Amniotic epithelial cell (primary cell): ENCODE measurements at places on chromosomes 2 and 18.
A peak's percentile ranks its signal among the peaks of the same experiment; 100 is the strongest.

- peak; percentile 80 for DNase-seq
These were observed 315.2 kb upstream of the ZEB2 start for GRCh38 chr2:144834998-144835633.

GRCh38 chr2:219398721-219399363 lies 11.1 kb upstream of the DNPEP start:
- DNase-seq: peak; percentile 33

- no peak for DNase-seq
These were observed 85.5 kb downstream of the ADCYAP1 start for GRCh38 chr18:990197-990596.

- no peak for DNase-seq
These were observed 321.5 kb upstream of the TANK start for GRCh38 chr2:160838691-160839090.

DNA sequence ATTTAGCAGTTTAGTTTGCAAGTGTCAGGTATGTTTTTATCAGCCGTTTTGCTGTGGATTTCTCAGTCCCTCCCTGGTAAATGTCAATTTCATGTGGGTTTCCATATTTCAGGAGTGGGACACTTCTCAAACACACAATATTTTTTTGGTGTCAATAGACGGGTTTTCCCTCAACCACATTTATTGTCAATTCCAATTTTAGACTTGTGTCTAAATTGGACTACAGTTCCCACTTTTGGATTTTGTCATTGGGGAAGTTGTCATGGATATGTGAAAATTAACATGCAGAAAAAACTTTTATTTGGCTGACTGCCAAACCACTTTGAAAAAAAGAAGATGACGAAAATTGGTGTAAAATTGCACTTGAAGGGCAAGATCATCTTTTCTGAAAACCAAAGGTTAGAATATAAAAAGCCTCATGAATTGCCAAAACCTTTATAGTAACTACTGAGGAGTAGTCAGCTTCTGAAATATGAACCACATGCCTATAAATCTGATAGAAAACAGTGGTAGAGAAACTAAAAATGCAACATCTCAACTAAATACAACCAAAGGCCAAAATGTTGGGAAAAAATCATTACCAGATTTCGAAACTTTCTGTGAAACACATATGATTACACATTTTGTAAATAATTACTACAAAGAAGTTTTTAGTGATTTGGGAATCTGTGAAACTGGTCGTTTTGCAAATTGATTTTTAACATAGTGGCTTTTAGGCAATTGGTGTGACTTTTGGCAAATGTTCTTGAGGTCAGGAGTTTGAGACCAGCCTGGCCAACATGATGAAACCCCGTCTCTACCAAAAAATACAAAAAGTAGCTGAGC lies 106.4 kb downstream of the BCL2L11 start:
- DNase-seq: peak; percentile 37

DNA sequence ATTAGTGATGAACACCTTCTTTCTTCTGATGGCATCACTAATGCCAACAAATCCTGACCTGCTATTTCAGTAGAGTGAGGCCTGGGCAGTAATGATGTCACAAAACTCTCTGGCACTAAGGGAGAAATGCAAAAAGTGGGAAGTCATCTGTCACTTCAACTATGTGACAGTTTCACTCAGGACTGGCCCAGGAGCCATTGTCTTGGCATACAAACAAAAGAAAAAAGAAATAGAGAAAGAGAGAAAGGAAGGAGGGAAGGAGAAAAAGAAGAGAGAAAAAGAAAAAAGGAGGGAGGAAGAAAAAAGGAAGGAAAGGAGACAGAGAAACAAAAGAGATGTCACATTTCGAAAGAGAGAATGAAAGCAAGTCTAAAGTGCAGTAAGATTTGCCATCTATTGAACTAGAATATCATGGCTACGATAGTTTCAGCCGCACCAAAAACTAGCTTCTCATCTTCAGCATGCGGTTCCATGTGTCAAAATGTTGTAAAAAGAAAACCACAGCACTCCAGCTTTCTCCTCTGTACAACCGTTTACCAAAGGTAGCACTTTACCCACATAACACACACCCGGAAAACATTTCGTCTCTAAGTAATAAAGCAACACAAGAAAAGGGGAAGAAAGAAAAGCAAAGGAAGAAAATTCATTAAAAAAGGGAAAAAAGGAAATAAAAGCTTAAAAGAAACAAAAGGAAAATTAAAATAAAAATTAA lies 50.1 kb downstream of the CD226 start:
- no peak for DNase-seq

DNA sequence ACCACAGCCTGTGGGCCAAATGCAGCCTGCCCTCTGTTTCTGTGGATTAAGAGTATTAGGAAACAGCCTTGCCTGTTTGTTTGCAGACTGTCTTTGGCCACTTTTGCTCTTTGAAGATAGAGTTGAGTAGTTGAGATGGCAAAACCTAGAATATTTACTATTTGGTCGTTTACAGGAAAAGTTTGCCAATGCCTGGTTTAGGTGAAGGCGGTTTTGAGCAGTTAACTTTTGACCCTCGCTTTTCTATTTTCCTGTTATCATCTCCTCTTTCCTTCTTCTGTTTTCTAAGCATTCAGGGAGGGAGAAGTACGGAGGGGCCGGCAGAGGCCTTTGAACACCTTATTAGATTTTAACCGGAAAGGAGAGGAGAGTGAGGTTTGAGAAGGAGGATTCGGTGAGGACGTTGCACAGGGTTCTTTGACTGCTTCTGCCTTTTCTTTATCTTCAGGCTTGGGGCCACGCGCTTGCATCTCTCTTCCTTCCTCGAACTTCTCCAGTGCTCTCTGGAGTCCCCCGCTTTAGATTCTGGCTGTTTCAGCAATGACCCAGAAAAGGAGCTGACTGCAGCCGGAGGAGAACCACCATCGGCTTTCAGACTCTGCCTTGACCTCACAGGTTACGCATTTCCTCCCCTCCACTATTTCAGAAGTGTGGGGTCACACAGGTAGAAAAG lies 39.2 kb downstream of the IL1R2 start:
- peak; percentile 83 for DNase-seq

GRCh38 chr18:10689236-10690034 lies 163.6 kb downstream of the NAPG start:
- DNase-seq: no peak

- DNase-seq: no peak
These were observed 3.4 kb downstream of the CFAP65 start for GRCh38 chr2:219037783-219038499.

DNA sequence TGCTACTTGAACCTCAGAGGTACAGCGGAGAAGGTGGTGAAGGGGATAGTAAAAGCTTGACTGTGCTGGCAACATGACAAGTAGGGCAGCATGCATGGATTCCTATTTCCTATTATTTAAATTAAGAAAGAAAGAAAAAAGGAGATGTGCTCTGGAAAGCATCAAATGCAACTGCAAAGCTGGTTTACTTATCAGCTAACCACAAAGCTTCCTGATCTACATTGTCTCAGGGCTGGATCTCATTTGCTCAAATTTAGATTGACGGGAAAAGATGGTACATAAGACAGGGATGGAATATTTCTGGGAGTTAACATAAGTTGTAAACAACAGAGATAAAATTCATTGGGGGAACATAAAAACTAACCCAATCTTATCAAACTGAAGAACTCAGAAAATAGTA lies 178.0 kb downstream of the RIT2 start:
- peak; percentile 29 for DNase-seq

DNA sequence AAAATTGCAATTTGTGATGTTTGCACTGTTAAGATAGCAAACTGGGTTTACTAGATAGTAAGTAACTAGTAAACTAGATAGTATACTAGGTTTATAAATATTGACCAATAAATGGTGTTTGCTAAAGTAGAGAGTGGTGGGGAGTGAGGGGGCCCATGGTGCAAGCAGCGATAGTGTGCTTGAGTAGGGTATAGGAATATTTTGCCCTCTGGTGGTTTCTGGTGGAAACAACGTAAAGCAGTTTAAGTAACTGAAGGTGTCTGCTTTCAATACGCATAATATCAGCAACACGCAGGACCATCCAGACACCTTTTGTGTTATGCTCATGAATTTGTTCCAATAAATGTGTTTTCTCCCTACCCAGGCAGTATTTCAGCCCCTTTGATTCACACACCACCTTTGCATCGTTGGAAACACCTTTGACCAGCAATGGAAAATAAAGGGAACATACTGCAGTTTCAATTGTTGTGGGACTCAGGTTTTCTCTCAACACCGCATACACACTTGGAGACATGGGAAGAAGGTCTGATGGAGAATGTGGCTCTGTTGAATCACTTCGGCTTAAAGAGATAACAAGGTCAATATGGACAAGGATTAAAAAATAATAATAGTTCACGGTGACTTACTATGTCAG lies 16.7 kb upstream of the STAT1 start:
- peak; percentile 56 for DNase-seq
